RPMI7951 (cell line): ENCODE measurements at places on chromosomes 5 and 9. TPM values are rescaled to one million over a fixed set of nuclear protein-coding genes. Genes with fewer than 3 reads are reported as not detected.

DNA sequence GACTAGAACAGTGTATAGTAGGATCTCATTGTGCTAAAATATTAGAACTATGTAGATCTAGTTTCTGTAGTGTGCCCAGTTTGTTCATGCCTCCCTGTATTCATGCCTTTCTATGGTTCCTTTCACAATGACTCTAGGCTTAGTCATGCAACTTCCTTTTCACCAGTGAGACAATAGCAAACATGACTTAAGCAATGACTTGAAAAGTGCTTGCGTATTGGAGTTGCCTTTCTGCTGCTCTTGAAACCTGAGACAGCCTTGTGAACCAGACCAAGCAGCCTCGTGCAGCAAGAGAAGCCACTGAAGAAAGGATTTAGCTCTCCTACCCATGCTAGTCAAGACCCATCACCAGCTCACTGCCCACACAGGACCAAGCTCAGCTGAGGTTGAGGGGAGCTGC lies 294.5 kb upstream of the TAS2R1 start:
- DNase-seq: no peak

DNA sequence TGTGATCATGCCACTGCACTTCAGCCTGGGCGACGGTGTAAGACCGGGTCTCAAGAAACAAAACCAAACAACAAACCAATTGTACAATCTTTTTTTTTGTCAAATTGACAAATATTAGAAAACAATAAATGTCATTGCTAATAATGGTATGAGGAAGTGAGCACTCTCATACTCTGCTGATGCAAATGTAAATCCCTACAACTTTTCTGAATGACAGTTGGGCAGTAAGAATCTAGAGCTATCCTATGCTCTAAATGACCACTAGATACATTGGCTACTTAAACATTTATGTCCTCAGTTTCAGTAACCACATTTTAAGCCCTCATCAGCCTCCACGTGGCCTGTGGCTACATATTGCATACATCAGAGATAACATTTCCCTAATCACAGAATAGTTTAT lies 256.2 kb downstream of the FER start:
- DNase-seq: no peak

GRCh38 chr9:4170231-4170630 lies 129.6 kb downstream of the GLIS3 start:
- DNase-seq: no peak

- DNase-seq: no peak
Observed at GRCh38 chr5:155025895-155026294, 12.3 kb downstream of the KIF4B start.

GRCh38 chr9:114735704-114736103 lies 53.7 kb upstream of the TEX48 start:
- peak; percentile 84 for DNase-seq

DNA sequence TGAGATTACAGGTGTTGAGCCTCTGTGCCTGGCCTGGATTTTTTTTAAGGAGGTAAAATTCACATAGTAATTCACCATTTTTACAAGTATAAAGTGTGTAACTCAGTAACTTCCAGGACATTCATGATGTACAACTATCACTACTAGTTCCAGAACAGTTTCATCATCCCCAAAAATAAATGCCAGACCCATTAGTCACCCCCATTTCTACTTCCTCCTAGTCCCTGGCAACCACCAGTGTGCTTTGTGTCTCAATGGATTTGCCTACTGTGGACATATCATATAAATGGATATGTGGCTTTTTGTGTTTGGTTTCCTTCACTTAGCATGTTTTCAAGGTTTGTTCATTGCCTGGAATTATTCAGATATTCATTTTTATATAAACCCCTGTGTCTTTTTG lies 72.5 kb upstream of the PANK3 start:
- DNase-seq: peak; percentile 82

- DNase-seq: peak; percentile 53
Observed at GRCh38 chr5:16160706-16161105, 18.9 kb downstream of the MARCHF11 start.

- no peak for DNase-seq
Observed at GRCh38 chr9:118439441-118439840, 735.2 kb downstream of the TLR4 start.

- no peak for DNase-seq
Observed at GRCh38 chr5:66959653-66960052, 236.9 kb downstream of the CD180 start.

- peak; percentile 93 for DNase-seq
Observed at GRCh38 chr9:88076286-88077070, 61.8 kb downstream of the SPATA31C2 start.

- no peak for DNase-seq
Observed at GRCh38 chr9:115024925-115025535, 92.9 kb downstream of the TNC start.

DNA sequence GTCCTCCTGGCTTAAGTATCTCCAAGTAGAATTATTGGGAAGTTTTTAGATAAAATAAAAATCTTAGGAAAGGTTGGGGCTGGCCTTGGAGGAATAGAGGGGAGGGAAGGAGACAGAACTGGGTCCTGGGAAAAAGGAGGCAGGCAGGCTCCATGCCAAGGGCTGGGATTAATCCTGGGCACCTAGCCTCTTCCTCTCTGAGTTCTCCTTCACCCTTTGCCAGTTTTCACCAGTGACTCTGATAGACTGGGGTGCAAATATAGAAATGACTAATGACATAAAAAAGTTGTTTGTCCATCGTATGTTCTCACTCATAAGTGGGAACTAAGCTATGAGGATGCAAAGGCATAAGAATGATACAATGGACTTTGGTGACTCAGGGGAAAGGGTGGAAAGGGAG lies 81.9 kb downstream of the RMI1 start:
- DNase-seq: no peak

DNA sequence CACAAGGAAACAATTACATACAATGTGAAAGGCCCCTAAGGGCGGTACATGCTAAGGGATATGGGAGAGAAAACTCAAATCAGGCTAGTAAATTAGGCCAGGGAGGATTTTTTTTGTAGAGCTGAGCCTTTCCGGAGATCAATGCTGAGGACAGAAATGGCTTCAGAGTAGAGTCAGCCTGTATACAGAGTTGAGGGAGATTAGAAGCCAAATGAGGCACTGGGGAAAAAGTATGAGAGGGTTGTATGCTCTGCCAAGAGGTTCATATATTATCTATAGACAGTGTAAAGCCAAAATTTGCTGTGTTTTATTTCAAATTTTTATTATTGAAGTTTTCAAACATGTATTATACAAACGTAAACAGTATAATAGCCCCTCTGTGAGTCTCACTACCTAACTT lies 103.1 kb downstream of the BNC2 start:
- DNase-seq: peak; percentile 4

GRCh38 chr9:15086156-15086763 lies 176.0 kb upstream of the FREM1 start:
- no peak for DNase-seq

DNA sequence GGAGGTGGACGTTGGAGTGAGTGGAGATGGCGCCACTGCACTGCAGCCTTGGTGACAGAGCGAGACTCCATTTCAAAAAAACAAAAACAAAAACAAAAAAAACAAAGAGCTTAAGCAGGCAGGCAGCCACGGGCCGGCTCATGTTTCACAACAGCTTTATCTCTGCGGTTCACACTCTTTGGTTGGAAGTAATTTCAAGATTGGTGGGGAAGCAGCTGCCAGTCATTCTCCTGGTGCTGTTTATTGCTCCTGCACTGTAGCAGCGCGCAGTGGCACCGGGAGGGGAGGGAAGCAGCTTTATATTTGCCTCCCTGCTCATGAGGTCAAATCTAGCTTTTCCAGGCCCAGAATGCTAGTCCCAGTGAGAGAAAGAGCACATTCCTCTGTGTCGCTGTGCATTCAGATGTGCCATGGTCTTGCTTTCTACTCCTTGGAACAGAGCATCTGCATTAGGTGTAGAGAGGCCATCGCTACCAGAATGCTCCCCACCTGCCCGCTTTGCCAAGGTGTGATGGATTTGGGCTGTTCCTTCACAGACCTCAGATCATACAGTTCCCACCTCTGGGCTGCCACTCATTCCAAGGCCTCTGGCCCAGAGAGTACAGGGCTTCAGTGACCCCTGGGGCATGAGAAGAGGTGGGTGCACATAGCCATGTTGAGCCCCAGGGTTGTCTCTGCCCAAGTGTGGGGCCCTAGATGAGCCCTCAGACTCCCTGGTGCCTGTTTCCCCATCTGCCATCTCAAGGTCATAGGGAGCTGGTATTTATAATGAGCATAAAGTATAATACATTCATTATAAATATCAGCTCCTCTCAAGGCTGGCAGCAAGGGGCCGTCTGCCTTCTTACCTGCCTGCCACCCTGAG lies 270.4 kb downstream of the MED10 start:
- no peak for DNase-seq

DNA sequence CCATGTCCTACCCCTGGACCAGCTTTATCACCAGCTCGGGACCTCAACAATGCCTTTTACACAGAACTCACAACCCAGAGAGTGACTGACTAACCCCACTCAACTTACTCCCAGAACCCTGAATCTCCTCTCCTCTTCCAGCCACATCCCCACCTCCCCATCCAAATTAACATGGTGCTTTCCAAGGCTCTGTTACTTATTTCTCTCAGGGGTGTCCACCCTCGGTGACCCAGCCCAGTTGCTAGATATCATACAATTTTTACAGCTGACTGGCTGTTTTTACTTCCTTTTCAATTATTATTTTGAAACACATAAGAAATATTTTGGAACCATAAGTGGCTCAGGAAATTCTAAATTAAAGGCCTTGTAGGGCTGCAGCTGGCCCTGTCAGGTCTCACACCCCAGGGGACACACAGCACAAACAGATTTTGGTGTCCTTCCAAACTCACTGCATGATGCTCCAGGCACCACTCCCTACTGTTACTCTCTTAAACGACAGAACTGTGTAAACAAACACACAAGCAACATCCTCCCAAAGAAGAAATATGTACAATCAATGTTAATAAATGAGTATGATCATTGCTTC lies 180.6 kb downstream of the ADAMTS12 start:
- DNase-seq: no peak

DNA sequence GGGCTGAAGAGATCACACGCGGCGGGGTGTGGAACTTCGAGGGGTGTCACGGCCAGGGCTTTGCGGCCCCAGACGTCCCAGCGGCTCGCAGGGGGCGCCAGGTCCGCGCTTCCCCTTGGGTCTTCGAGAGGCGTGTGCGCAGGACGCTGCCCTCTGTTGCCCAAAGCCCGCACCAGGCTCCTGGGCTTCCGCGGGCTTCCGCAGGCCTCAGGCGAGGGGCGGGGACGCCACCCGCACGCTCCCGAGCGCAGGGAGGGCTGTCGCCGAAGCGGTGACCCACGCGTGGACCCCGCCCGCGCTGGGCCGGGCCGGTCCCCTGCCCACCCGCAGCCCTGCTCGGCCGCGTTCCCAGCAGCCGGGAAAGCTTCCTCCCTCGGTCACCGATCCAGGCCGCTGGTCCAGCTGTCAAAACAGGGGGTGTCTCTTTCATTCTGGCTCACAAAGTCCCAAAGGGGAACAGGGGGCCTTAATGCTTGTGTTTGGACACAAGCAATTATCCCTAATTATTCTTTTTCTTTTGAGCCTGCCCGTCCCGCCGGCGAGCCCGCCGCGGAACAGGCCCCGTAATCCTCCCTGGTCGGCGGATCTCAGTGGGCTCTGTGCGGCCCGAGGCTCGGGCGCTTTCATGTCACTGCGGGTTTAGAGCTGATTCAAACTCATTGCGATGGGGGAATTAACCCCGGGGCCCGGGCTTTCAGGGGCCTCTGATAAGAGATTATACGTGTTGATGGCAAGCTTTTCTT lies 60.6 kb downstream of the TMEM174 start:
- peak; percentile 17 for DNase-seq

DNA sequence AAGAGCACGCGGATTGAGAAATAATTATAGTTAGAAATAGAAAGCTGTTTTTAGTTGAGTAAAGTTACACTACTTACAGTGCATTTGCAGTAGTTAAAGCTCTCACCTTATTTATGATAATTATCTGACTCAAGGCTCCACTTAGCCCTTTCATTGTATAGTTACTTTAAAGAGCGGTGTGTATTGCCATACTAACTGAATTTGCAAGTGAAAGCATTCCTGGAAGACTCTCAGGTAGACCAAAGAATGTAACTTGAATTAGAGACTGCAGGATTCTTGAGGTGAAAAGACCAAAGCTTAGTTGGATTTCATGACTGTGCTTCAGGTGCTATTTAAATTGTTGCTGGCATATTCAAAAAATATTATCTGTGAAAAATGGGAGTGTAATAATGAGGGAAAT lies 4.2 kb upstream of the RASA1 start:
- no peak for DNase-seq

DNA sequence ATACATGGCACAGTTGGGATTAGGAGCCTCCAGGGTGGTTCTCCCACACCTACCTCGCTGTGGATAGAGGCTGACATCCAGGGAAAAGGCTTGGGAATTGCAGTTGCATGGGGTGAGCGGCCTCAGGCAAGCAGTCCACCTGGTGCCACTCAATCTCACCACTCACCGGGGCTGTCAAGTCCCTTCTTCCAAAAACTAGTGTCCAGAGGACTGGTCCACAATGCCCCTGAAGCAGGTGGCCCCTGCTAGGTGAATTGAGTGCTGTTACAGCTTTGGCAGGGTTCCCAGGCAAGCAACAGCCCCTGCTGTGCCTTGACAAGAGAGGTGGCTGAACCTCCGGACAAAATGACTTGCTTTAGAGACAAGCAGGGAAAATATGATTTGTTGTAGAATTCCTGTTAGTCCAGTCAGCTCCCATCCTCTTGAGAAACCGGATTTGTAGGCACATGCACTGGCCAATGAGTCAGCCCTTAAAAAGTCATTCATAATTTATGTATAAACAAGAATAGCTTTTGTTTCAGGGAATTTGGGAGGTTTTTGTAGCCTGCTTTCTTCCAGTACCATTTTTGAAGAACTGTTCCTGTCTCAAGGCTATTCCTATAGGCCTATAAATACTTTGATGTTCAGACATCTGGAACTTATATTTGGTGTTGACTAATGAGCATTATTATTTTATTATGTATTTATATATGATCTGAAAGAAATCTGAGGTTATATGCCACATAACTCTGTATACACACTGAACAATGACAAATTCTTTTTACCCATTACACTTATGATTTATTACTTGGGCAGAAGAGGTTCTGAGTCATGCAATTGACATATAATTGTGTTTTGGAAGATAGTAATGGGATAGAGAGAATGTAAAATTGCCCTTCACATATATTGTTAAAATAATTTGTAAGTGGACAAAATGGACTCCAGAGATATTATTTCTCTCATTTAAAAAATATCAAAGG lies 411.1 kb downstream of the ACTL7B start:
- peak; percentile 85 for DNase-seq

DNA sequence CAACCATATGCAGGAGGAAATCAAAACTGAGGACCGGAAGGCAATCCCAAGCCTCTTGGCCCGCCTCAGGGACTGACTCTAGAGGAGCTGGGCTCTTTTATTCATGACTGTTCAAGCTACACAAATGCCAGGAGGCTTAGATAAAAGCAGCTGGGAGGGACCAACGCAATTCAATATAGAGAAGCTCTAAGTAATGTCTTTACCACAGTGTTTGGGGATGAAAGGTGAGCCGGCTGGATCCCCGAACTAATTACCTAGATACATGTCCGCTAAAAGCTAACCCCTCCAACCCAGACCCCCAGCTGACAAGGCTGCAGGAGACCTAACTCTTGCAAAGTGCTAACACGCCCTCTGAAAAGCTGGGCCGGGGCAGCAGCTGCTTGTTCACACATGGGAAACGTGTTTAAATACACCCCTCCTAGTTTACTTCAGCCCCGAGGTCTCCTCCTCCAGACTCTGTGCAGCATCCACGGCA lies 67.5 kb downstream of the TLE1 start:
- DNase-seq: no peak

The CATSPER3 gene
- not detected in 2 replicates for total RNA-seq

The LHX2 gene
- 0.39 and 1.1 TPM in 2 replicates for total RNA-seq

The PCA3 gene
- not detected in 2 replicates for total RNA-seq

The CDHR2 gene
- total RNA-seq: not detected in 2 replicates

The SLC22A4 gene
- 6.7 and 6.9 TPM in 2 replicates for total RNA-seq

The BAAT gene
- not detected in 2 replicates for total RNA-seq

The CRB2 gene
- total RNA-seq: not detected in 2 replicates

The SPATA31D3 gene
- not detected in 2 replicates for total RNA-seq

The LHFPL2 gene
- 35.1 and 38.2 TPM in 2 replicates for total RNA-seq

The RFESD gene
- total RNA-seq: 2.4 and 4.8 TPM in 2 replicates

The PDE6A gene
- total RNA-seq: 0.10 and 0.12 TPM in 2 replicates
